ENCODE measurements at places on chromosomes 5 and 9.

DNA sequence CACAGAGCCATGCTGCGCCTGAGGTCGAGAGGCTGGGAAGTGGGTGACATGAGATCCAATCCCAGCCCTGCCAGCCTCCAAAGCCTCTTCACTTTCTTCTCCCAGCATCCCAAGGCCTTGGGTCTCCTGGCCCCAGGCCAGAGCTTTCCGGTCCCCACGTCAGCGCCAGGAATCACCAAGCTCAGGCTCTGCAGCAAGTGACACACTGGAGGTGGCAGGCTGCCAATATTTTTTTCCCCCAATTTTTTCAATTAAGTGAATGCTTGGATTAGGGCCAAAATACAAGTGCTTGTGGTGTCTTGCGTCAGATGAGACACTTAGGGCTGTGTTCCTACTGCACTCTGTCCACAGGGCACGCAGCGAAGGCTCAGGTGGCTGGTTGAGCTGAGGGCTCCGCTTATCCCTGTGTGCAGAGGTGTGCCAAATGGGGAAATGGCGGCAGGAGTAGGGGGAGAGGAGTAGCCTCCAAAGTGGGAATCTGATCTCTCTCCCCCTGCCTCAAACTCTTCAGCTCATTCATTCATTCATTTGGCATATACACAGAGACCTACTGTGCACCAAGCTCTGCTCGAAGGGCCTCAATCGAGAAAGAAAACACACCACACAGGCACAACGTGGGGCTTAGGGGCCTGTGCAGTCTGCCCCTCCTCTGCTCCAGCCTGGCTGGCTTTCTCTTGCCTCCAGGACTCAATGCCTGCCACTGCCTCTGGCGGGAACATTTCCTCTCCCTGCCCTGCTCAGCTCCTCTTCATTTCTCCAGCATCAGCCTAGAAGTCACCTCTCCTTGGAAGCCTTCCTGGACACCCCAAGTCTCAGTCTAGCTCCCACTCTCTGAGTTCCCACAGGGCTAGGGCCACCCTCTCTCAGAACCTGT is 16.6 kb downstream of the SH3PXD2B start:
- DNase-seq: no peak

DNA sequence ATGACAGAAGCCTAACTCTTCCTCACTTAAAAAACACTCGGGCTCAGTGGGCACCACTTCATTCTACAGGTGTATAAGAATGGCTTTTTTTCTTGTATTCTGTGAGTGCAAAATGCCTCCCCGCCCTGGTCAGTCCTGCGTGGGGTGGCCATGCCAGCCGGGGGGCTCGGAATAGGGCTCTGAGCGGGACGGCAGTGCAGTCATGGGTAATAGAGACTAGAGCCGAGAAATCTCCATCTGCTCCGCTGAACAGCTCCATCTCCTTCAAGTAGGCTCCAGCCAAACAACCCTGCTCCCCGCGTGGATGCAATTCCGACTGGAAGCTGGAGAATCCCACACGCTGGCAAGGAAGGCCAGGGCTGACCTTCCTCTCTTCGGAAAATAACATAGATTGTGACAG is 317.0 kb upstream of the IRX4 start:
- no peak for DNase-seq

DNA sequence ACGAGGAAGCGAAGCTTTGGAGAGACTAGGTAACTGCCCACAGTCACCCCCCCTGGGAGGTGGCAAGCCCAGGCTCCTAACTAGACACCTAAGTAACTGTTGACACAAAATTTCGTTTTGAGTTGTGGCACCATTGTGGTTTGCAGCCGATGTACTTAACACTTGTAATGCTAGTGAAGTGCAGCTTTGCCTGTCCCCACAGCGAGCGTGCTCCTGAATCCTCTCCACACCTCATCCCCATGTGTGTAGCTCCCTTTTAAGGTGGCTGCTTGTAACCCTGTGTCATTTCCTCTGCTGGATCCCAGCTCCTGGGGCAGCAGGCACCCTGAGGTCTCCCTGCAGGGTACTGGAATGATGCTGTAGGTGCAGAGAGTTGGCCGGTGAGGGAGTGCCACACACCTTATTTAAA is 114.9 kb downstream of the TRIO start:
- DNase-seq: no peak

DNA sequence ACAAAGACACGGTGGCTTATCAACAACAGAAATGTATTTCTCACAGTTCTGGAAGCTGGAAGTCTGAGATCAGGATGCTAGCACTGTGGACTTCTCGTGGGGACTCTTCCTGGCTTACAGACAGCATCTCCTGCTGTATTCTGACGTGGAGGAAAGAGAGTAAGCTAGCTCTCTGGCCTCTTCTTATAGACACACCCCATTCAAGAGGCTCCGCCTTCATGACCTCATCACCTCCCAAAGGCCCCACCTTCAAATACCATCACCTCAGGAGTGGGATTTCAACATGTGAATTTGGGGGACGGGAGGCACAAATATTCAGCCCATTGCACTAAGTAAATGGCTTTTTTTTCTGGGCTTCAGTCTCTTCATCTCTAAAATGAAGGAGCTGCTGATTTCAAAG is 27.6 kb downstream of the KCNMB1 start:
- DNase-seq: no peak

- DNase-seq: no peak
Measured at GRCh38 chr5:106292654-106293053, 1378.1 kb downstream of the EFNA5 start.

DNA sequence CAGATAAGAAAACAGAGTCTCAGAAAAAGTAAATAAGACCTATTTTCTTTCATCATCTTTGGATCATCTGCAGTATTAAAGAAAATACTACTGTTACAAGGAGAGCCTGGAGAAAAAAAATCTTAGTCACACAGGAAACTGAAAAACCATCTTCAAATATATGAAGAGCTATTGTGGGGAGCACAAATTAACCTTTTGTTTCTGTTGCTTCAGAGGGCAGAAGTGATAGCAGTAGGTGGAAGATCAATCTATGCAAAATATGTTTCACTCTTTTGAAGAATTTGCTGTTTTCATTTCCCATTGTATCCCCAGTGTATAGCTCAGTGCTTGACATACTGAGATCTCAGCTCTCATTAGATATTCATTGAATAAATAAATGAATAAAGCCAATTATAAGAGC is 13.1 kb upstream of the CEMIP2 start:
- DNase-seq: no peak

DNA sequence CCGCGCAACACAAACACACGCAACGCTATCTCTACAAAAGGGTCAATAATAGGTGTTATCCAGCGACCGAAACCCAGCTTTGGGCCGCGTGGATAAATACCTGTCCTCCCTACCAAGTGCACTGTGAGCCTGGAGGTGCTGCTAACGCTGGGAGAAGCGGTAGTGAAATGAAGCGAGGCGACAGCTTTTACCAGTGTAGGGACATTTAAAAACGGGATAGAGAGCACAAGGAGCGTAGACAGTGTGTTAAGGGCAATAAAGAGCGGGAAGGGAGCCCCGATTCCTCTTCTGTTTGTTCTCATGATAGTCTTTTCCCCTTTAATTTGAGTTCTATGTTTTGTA is 421 bp upstream of the DEPDC1B start:
- no peak for DNase-seq

DNA sequence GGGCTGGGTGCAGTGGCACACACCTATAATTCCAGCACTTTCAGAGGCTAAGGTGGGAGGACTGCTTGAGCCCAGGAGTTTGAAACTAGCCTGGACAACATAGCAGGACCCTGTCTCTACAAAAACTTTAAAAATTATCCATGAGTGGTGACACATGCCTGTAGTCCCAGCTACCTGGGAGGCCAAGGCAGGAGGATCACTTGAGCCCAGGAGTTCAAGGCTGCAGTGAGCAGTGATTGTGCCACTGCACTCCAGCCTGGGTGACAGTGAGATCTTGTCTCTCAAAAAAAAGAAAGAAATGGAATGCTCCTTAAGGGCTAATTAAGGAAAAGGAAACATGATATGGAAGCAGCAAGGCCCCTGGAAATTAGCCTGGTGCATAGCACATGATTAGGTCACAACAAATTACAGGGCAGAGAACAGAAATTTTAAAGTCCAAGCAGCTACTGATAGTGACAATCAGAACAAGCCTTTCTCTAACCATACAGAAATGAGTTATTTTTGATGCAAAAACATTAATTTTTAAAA is 19.5 kb downstream of the ANKH start:
- no peak for DNase-seq

GRCh38 chr9:91285729-91286353 is 75.9 kb downstream of the AUH start:
- DNase-seq: no peak

GRCh38 chr5:17379100-17379951 is 118.7 kb upstream of the TAF11L2 start:
- no peak for DNase-seq

DNA sequence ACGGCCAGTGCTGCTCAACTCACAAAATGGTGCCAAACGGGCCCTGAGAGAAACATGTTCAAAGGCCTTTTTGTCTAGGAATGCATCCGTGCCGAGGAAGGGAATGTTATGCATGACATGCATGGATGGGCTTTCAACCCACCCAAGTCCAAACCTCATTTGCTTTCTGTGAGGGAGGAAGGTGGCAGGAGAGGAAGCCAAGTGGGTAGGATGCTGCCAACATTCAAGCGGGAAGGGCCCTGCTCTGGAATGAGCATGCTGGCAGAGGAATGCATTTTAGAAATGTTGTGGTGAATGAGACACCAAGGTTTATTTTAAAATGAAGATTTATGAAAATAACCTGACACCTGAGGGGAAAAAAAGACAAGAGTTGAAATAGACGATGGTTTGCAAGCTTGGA is 479.1 kb downstream of the CCDC171 start:
- DNase-seq: no peak

- no peak for DNase-seq
Measured at GRCh38 chr5:37871023-37871815, 31.4 kb upstream of the GDNF start.

DNA sequence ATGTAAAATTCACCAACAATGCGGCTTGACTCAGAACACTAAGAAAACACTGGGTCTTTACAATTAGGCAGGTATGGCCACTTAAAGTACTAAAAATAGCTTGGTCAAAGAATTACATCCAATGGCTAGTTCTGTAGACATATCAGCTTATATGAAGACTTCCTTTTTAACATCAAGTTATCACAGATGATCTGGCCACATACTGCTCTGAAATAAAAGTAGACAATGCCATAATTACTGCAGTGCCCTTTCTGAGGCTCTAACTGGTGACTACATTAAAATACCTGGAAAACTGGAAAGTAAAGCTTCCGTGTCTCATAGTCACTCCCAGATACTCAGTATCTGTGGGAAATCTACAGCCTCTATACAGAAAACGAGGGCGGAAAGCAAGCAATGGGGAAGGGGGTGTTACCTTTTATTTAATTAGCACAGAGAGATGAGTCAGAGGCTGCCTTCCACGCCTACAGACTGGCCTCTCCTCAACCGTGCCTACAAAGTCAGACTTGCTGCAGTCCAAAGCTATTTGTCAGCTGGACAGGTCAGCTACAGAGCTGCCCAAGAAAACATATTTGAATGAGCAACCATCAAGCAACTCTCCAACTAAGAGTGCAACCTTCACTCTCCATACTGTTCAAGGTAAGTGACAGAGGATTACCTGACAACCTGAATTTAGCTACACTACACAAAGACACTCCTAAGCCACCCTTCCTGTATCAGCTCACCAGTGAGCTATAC is 8.7 kb downstream of the SERINC5 start:
- DNase-seq: peak; percentile 85

- no peak for DNase-seq
Measured at GRCh38 chr5:87539839-87540238, 127.1 kb upstream of the CCNH start.

DNA sequence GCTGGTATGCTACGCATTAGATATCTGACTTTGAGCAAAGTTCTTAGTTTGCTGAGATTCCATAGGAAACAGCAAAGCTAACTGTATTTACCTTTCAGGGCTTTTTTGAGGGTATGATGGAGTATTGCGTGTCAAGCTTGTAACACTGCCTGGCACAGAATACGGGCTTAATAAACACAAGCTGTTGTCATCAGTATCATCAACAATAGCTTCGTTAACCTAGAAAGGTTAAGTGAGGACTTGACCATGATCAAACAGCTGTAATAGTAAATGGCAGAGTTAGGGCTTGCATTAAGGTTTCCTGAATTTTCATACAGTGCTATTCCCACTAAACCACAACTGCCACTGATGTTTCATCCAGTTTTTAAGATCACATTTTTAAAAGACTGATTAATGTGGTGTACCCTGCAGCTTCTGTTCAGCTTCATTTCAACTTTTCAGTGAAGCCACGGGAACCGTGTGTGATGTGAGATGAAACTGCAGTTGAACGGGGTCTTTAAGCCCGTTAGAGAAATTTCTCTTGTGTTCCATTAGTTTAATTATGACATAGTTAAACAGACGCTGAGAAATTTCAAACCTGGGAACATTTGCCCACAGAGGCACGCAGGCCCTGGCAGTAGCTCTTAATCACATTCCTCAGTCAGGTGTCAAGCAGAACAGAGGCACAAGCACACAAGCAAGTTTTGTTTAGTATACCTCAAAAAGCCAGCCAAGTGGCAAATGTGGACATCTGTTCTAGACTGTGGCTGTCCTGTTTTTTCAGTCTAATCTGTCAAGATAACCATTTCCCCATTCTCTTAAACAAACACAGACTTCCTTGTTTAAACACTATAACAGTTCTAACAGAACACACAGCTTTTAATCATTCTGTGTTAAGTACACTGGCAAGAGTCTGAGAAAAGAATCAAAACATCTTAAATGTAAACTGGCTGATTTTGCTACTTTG is 147.1 kb downstream of the ZNF608 start:
- no peak for DNase-seq

GRCh38 chr9:133584167-133584558 is 25.0 kb downstream of the FAM163B start:
- no peak for DNase-seq

GRCh38 chr9:79551586-79551985 is 20.2 kb upstream of the TLE4 start:
- DNase-seq: no peak

DNA sequence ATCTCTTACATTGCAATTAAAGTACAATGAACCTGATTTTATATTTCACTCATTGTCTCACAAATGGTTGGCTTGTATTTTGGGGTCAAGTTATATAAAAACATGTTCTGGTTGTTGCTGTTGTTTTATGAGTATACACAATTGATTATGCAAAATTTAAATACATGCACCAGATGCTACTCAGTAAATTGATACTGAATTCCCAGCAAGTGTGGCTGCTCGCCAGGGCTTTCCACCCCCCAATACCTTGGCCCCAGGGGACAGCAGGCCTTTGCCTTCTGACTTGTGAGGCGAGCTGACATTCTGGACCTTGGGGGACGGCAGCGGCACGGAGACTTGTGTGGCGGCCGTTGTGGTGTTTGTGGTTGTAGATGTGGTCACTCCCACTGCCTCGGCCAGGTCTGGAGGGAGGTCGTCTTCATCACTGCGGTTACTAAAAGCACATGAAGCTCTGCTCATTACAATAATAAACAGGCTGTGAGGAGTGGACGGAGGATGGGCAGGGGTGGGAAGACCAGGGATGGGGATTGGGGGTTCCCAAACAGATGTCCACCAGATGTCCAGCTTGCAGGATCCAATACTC is 27.0 kb upstream of the FRRS1L start:
- no peak for DNase-seq

DNA sequence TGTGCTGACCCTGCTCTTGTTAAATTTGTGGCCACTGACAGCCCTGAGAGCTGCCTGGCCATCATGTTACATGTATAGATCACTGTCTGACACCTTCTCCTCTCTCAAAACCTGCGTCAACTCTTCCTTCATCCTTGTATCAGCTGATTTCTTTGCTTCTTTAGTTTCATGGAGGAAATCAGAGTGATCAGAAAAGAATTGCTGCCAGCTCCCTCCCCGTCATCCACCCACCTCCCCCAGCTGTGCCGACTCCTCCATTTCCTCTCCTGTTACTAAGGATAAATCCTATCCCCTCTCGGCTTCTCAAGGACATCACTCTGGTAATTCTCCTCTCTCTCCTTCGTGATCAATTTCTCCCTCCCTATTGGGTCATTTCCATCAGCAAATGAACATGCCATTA is 108.9 kb downstream of the ICE1 start:
- no peak for DNase-seq

Data from inflammatory macrophage treated with lipopolysaccharide for 1 hour (primary cell).